Thoracic aorta (tissue), 2 donors: ENCODE measurements at places on chromosomes 11 and 22. TPM values are rescaled to one million over a fixed set of nuclear protein-coding genes. Genes with fewer than 3 reads are reported as not detected.

DNA sequence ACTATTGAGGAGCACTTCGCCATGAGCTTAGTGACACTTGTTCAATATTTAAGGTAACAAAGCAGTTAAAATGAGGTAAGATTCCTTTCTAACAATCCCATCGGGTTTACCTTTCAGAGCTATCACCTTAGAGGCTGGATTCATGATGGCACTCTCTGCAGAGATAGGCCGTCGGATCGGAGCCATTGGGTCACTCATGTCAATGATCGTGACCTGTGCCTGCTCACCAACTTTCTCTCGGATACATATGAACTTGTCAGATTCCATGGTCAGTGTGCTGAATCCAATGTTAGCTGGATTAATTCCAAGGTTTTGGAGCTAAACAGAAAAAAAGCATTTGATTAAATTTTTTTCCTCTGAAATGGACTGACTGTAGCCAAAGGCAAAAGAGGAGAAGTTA lies 16.0 kb downstream of the CLTCL1 start:
- no peak for DNase-seq

GRCh38 chr11:75280227-75280701 lies 39.7 kb downstream of the TPBGL start:
- DNase-seq, result peak; percentile 36

GRCh38 chr11:2802389-2803185 lies 83.0 kb downstream of the CDKN1C start:
- no peak for DNase-seq

DNA sequence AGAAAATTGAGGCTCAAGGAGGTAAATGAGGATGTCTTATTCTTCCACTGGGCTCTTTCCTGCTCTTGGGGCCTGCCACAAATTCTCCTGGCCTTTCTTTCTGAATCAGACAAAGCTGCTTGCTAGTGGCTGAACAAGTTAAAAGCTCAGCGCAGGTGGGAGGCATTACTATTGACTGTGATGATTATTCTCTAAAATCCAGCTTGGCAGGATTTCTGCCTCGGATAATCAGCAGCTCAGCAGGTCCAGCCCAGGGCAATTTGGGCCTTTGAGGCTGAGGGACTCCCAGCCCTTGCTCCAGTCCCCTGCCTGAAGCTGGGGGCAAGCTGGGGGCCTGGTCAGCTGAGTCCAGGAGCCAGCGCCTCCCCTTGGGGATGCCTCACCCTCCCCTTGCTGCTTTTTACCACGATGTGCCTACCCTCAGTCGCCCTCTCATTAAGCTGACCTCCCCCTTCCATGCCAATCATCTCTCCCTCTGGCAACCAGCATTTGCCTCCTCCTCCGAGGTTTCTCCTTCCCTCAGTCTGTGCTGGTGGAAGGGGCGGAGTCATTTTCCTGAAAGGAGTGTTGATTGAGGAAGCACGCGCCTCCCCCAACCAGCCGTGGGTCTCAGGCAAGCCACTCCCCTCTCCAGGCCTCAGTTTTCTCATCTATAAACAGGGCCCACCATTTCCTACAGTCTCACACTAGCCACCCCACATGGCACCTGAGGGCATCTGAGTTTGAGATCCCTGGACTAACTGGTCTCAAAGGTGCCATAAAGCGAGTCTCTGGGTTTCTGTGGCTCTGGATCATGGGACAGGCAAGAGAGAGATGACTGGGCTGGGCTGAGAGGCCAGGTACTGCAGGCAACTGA lies 60.6 kb upstream of the PRDM11 start:
- no peak for DNase-seq

GRCh38 chr22:28969401-28970168 lies 86.2 kb downstream of the ZNRF3 start:
- no peak for DNase-seq

GRCh38 chr11:35365961-35366360 lies 53.4 kb downstream of the SLC1A2 start:
- no peak for DNase-seq

GRCh38 chr11:77155082-77155475 lies 27.0 kb downstream of the MYO7A start:
- DNase-seq, result no peak

- no peak for DNase-seq
These were observed 29.8 kb downstream of the SGSM3 start for GRCh38 chr22:40400159-40400558.

- DNase-seq, result no peak
These were observed 11.9 kb upstream of the MRPL11 start for GRCh38 chr11:66450560-66450959.

DNA sequence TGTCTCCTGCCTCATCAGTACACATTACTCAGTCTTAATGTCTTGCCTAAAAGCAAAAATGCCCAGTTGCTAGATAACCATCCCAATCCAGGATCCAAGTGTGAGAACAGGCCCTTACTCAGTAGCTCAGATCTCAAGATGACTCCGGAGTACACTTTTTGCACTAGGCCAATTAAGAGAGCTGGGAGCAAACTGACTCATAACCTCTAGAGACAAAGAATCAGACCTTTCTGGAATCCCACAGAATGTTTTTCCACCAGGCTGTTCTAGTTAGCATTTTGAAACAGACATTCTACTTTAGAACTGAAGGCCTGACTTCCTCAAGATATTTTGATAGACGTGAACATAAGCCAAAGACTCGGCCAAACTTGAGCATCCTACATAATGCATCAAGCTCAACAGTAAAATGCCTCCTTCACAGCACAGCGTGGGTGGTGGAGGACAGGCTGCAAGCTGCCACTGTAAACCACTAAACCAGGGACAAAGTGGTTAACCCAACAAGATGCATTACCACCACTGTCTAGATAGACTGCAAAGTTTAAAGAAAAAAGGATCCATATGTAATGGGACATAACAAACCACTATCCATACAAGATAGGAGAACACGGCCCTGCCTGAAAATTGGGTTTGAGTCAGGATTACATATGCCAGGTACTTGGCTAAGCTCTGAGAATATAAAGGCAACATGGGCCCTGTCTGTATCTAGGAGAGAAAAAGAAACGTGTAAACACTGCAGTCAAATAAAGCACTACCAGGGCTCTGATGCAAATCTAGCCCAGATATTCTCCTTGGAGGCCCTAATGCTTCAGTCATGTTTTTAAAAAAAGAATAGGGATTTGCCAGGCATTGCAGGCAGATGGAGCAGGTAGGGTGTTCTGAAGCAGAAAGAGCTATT lies 48.3 kb downstream of the MYH9 start:
- DNase-seq, result no peak

GRCh38 chr11:110165039-110165925 lies 72.1 kb downstream of the ZC3H12C start:
- DNase-seq, result no peak

GRCh38 chr11:120828847-120829246 lies 195.1 kb upstream of the TBCEL start:
- DNase-seq, result no peak

PLAAT5 gene
- total RNA-seq, result 0.49 TPM

PRG2 gene
- not detected for total RNA-seq

WBP2NL gene
- 1.3 TPM for total RNA-seq

RFPL1 gene
- total RNA-seq, result not detected

MS4A2 gene
- total RNA-seq, result 1.1 TPM

PHRF1 gene
- 39.6 TPM for total RNA-seq
